ENCODE measurements at places on chromosomes 6 and 20. TPM values are rescaled to one million over a fixed set of nuclear protein-coding genes. Genes with fewer than 3 reads are reported as not detected.
A peak's percentile ranks its signal among the peaks of the same experiment; 100 is the strongest.

Gene BPIFB2
- total RNA-seq: not detected

Gene FRMD1
- not detected for total RNA-seq

Gene CCN2
- total RNA-seq: 8.5 TPM

Gene BMP2
- total RNA-seq: 11.4 TPM

Gene POU3F2
- 27.4 TPM for total RNA-seq

Gene TSHZ2
- 7.1 TPM for total RNA-seq

Gene PTPRT
- 21.1 TPM for total RNA-seq

DNA sequence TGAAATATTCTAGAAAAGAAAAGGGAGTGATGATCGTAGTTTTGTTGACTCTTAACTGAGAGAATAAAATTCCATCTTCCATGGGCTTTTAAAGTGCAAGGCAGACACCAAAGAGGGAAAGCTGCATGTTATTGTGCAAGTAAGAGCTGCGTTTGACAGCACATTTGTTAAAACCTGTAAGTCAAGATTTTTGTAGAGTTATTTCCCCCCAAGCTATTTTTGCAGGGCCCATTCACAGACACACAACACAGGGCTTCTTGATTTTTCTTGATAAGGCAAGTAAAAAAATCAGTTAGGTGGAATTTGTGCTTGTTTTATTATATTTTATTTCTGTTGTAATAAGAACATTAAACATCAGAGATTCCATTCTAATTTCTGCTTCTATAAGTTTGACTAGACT is 13.8 kb downstream of the CFAP206 start:
- DNase-seq: no peak

- no peak for DNase-seq
Measured at GRCh38 chr20:8228315-8228714, 96.2 kb downstream of the PLCB1 start.

GRCh38 chr6:161079566-161080262 is 88.1 kb downstream of the MAP3K4 start:
- no peak for DNase-seq

DNA sequence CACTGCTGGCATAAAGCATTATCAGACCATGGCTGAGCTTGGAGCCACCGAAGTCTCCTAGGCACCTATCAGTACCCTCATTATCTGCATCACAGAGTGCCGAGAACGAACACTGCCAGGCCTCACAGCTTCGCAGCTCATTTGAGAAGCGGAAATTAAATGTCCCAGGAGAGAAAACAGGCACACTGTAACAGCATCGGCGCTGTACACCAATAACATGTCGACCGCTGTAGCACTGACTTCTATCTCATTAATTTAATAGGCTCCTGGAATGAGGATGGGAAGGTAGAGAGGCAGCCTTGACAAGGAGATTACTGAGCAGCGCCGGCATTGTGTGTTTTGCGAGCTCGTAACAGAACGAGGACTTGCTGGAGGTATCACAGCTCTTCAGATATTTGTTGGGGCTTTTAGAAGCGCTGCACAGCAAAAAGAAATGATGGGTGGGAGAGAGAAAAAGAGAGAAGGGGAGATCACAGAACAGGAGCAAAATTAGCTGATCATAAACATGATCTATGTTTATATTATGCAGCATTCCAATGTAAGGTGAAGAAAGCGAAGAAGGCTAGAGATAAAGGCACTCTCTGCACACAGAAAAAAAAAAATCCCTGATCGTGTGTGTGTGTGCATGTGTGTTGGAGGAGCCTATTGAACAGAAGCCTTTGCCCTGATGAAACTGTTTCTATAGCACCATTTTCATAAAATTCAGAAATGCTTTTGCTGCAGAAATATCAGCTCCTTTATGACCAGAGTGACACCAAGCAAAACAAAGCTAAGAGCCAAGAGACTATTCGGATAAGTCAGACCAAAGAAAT is 29.2 kb downstream of the ID4 start:
- DNase-seq: no peak

- DNase-seq: no peak
Measured at GRCh38 chr6:126640356-126640755, 300.4 kb downstream of the CENPW start.

DNA sequence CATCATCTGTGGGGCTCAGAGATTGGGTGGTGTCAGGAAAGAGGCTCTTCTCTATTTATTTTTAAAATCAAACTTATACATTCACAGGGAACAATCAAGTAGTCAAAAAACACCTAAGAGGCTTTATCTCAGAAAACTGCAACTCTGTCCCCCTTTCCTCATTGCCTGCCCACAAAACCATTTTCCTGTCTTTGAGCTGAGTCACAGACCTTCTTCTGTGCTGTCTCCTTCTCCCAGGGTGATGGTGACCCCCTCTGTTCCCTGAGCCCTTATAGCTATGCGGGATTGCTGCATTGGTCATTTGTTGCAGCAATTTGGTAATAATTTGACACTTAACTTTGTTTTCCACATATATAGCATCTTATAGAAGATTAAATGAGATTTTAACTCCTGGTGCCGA is 195.2 kb upstream of the PROKR2 start:
- DNase-seq: no peak

DNA sequence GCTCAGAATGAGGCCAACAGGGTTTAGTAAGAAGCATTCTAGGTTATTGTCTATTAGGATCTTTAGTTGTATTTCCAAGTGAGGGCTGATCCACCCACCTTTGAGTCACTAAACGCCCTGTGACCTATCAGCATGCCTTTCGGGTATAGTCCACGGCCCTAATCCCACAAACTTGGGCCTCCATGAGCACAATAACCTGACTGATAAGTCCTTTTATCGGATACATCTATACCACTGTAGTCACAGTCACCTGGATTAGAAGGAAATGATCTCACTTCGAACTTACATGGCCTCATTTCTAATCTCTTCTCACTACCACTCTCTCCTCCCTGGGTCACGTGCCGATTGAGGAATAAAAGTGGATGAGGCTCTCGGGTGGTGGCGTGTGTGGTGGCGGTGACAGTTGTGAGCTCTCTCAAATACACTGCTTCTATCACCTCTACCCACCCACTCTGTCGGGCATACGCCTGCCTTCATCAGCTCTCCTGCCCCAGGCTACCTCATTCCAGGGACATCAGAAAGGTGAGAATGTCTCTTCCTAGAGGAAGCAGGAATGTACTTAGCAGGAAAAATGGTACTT is 65.2 kb downstream of the TRAM2 start:
- no peak for DNase-seq

DNA sequence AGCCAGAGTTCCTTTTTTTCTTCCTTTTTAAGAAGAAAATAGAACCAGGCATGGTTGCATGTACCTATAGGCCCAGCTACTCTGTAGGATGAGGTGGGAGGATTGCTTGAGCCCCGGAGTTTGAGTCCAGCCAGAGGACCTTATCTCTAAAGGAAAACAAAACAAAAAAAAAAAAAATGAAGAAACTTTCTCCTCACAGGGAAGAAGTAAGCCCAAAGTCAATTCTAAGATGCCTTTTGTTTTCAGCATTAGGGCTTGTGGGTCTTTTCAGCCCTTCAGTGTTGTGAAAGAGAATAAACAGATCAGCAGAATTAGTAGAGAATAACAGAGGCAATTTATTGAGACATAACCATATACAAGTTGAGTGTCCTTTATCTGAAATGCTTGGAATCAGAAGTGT is 26.8 kb downstream of the ZNF451 start:
- DNase-seq: no peak

DNA sequence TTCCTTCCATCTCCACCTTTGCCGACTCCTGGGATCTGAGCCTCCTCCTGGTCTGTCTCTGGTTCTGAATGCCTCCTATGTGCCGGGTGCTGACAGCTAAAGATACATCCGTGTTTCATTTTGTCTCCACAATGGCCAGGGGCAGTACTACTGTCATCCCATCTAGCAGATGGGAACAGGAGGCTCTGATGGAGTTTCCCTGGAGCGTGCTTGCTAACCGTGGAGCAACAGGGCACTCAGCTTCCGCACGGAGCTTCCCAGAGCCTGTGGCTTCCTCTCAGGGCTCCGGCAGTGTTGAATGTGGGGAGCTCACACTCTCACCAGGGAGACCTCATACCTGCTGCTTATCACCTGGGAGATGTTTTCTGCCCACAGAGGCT is 11.9 kb upstream of the NPBWR2 start:
- no peak for DNase-seq

- no peak for DNase-seq
Measured at GRCh38 chr20:32792731-32793458, 26.9 kb upstream of the MAPRE1 start.

DNA sequence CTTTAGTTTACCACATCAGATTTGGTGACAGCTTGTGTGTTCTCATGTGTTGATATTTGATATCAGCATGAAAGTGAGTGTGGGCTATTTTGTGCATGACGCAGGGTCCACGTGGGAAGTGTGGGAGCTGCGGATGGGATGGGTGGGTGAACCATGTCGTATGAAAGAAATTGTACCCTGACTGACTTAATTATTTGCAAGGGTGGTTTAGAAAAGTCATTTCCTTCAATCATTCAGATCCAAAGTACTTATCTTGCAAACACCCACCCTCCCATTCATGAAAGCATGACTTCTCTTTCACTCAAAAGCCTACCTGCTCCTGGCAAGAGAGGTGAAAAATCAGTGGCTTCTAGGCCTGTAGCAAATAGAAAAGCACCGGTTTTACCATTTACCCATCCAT is 91.8 kb upstream of the BACH2 start:
- no peak for DNase-seq

DNA sequence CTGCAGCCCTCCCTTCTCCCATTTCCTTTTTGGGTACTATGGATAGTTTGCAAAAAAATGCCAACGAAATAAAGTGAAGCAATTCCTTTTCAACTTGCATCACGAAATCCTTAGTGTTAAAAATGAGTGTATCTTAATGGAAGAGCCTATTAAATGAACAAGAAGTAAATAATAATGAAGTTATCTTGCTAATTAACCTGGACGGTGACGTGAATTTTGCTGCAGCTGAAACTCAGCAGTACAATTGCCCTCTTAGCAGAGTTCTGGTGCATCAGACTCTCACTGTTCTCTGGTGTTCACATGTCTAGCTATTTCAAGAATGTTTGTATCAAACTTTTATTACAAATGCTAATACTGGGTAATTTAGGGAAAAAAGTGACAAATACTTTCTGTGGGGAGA is 119.7 kb upstream of the HDAC2 start:
- DNase-seq: no peak

GRCh38 chr20:4820806-4821518 is 99.3 kb downstream of the PRND start:
- DNase-seq: peak; percentile 88

- DNase-seq: no peak
Measured at GRCh38 chr6:35601331-35602132, 87.2 kb downstream of the FKBP5 start.

DNA sequence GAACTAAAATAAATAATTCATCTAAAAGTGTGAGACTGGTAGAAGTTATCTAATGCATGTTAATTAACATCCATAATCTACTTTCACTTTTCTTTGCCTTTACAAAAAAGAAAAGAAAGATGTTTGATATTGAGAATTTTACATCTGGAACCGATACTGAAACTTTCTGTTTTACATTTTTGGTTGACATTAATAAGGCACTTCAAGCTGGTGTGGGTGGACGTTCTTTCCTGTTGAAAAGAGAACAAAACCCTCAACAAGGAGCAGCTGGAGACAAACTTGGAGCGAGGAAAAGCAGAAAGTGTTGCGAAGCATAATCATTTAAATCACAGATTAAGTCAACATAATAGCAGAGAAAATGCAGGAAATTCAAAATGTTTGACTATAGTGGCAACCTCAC is 575.2 kb upstream of the ADGRB3 start:
- no peak for DNase-seq

DNA sequence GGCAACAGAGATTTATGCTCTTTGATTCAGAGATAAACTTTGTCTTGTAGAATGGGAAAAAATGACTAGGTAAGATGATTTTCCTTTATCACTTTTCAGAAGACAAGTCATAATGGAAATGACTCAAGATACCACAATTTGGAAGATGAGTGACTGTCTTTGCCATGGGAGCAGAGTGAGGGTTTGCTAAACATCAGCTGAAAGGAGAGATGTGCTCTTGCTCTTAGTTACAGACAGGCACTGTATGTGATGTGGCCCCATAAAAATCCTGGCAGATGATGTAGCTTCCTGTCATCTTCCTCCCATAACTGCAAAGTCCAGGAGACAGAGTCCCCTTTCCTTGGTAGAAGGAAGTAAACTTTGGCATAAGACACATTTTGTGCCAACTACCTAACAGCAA is 47.6 kb downstream of the BACH2 start:
- no peak for DNase-seq

- no peak for DNase-seq
Measured at GRCh38 chr6:163804991-163805390, 390.5 kb downstream of the QKI start.

GRCh38 chr20:35720165-35721123 is 21.2 kb downstream of the ROMO1 start:
- DNase-seq: no peak

DNA sequence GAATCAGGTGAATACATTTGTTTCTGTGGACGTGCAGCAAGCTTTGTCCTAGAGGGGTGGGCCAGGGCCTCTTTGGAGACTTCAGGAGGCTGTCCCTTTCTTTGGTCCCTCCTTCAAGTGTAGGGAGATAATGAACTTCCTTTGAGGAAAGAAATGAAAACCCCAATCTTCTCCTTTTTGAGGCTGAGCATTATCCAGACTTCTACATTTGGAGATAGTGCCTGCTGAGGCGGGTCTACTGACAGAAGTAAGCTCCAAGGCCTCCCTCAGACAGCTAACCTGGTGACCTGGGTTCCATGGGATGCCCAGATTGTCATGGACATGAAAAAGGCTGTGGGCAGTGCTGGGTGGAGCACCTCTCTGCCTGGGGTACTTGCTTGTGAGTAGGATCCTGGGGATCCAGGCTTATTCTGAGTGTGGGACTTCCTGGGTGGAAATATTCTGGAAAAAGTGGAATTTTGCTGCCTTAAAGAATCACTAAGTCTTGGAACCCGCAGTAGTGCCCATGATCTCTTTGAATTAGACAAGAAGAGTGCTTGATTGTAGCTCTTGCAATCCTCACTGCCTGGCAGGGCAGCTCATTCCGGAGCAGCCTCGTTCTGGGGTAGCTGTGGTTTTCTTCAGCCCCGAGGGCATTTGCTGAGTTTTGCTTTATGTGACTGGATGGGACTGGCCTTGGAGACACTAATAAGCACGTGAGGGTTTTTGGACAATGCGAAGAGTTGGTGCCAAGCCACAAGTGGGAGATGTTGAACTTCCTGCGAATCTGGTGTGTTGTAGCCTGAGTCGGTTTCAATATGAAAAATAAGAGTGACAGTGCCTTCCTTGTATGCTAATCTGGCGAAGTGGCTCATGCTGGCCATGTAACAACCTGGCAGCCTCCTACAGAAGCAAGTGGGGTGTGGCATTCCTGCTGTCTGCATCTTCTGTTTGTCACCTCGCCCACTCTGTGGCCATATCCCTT is 28.1 kb downstream of the SNRNP48 start:
- no peak for DNase-seq

All from cerebellum (tissue), 4 donors.